Activated T-cell treated with anti-CD3 and anti-CD28 coated beads, Interleukin-2, amount 50 U/mL, for 1 hour (primary cell): ENCODE measurements at places on chromosomes 7 and 10.

GRCh38 chr7:46315891-46316290, 394.8 kb upstream of the IGFBP3 start:
- no peak for DNase-seq

- DNase-seq, result peak; percentile 29
Measured at GRCh38 chr10:71770789-71771188, 2.5 kb downstream of the VSIR start.

- no peak for DNase-seq
Measured at GRCh38 chr10:28680358-28680752, 3.0 kb downstream of the BAMBI start.

- DNase-seq, result no peak
Measured at GRCh38 chr10:99631496-99631895, 11.3 kb upstream of the SLC25A28 start.

- DNase-seq, result no peak
Measured at GRCh38 chr10:59905731-59906416, 482 bp downstream of the CCDC6 start.

DNA sequence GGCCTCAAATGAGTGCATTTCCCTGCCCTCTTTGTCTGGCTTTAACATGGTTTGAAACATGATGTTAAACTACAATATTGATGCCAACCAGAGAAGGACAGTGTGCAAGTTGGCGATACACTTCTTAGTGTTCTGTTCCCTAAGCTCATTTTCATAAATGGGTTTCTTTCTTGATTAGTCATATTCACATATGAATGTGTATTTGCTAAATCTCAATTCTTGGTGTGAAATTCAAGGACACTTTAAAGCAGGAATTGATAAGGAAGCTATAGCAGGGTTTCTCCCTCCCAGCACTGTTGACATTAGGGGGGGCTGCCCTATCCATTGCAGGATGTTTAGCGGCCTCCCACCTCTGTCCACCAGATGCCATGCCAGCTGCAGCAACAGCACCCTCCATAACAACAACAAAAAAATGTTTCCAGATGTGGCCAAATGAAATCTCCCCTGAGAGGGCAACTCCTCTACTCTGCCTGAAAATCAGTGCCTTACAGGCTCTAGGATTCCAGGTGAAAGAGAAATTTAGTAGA, 13.1 kb downstream of the CCNY start:
- DNase-seq, result no peak

DNA sequence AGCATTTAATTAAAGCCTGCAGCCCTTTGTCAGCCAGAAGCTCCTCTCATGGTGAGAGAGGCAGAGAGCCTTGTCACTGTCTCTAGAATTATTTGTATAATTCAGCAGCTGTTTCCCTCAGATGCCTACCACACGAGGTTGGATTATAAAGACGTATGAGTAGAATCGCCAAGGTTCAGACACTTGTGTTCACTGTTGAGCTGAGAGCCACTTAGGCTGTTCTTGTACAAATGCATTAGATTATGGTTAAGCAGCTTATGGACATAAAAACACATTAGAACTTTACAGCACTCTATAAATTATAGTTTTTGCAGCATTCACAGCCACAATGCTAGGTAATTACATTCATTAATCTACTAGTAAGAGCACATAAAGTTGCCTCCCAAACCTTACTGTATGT, 282.6 kb downstream of the AUTS2 start:
- DNase-seq, result no peak

DNA sequence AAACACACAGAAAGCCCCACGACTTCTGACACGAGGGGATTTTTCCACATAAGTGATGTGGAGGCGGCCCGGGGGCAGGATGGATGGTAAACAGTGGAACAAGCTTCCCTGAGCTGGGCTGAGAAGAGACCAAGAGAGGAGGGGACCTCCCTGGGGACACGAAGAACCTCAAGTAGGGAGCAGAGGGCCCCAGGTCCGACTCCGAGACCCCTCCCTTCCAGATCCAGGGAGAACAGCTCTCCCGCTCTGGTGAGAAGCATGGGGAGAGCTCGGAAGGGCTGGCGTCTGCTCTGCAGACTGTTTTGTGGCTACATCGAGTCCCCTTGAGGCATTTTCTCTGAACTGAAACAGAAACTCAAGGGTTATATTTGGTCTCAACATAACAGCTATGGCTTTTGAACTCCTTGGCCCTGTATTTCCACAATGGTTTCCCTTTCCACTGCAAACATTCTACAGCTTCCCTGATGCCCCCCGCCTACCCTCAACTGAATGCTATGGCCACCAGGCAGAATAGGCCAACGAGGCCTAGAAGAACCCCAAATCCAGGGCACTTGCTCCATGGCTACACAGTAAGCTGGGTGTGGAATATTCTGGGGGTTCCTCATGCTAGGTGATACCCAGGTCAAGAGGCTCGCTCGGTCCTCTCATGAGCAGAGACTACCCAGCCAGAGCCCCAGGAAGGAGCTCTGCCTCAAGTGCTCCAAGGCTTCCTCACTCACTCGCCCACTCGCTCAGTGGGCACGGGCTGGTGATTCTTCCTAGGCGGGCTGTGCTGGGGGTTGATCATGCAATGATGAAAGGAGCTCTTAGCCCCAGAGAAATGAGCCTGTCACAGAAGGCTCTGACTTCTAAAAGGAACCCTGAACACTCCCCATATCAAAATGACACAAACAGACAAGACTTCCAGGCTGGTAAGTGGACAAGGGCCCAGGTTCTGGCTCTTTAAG, 47.5 kb downstream of the FAM53B start:
- no peak for DNase-seq

GRCh38 chr10:22544325-22545068, 169.9 kb downstream of the PIP4K2A start:
- no peak for DNase-seq

GRCh38 chr7:105638334-105638733, 57.0 kb upstream of the EFCAB10 start:
- no peak for DNase-seq

GRCh38 chr10:73759512-73760115, 15.4 kb downstream of the SEC24C start:
- peak; percentile 63 for DNase-seq

DNA sequence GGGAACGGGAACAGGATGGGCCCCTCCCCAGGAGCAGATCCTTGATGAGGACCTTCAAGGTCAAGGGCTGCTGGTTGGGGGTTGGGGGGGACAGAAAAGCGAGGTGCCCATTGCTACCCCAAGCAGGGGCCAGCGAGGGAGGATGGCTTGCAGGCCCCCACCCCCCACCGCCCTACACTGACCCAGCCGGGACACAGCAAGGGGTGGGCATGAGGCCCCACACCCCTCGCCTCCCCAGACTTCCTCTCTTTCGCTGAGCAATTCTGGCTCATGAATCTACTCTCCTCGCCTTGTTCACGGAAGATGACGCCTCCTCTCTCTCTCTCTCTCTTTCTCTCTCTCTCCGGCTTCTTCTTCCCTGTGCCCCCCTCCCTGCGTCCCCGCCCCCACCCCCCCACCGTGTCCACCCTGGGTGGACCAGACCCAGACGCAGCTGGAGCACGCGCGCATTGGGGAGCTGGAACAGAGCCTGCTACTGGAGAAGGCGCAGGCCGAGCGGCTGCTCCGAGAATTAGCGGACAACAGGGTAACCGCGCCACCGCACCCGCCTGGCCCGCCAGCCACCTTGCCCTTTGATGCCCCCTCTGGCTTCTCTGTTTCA, 81.1 kb upstream of the GTF2IRD1 start:
- no peak for DNase-seq

- no peak for DNase-seq
Measured at GRCh38 chr7:20301311-20301939, 29.3 kb upstream of the ITGB8 start.

DNA sequence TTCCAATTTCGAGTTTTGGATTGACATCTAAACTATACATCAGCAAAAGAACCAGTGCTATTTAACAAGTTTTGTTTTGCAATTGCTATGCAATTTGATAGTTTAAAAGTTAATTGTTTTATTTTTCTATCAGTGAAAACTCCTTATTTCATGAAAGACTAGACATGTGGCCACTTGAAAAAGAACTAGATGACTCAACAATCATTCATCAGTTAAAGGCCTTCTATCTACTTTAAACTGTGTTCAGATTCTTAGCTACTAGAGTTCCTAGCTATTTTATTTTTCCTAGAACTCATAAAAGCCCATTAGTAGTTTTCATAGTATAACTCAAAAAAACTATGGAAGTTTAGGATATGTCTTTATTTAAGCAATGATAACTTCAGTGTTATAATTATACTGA, 104.6 kb upstream of the LSM8 start:
- no peak for DNase-seq

- no peak for DNase-seq
Measured at GRCh38 chr7:135147341-135147898, 452 bp upstream of the TMEM140 start.

- DNase-seq, result no peak
Measured at GRCh38 chr10:22670788-22671187, 43.6 kb downstream of the PIP4K2A start.

GRCh38 chr10:75226095-75226494, 9.7 kb downstream of the COMTD1 start:
- DNase-seq, result no peak

DNA sequence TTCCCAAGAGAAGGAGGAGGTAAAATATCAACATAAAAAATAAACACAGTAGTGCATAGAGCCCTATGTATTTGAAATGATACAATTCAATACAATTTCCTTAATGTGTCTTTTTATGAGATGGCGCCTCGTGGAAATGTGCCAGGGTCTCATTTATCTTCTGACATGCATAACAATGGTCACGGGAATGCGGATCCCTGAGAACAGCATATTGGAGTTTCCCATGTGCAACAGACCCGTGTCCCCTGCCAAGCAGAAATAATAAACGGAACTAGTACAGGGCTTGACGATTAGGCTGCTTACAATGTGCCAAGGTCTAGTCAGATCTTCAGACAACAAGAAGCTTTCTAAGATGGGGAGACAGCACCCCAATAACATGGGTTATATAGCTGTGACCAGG, 217.9 kb downstream of the ARHGAP21 start:
- no peak for DNase-seq

DNA sequence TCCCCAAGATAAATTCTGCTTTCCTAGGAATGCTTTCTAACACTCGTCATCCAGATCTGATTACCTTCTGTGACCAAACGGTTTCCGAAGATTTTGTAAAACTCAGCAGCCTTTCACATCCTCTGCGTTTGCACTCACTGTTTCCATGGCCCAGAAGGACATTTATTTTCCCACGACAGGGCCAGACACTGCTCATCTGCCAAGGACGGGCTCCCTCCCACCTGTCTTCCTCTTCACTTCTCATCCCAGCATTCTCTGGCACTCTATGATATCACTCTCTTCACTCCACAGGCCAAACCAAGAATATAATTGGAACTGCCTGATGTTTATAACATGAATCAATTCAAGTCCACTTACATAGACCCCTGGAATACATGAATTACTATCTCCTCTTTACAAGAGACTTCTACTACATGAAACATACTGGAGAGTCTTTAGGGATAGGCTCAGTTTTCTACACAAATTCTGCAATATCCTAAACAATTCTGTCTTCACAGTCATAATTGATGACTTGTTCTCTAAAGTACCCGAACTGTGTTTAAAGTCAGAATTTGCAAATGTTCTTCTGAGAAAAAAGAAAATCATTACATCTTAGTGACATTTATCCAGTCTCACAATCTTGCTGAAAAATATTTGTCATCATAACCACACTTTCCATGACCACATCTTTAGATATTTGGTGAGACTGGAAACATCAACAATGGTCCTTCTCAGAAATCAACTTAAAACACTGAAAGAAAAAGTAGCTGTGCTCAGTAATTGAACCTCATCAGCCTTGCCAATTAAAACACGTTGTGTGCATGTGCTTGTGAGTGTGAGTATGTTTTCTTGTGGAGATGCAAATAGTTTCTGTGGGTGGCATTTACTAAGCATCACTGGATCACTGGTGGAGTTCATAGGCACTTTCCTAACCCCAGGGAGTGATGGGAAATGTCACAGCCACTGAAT, 79.5 kb upstream of the PRSS58 start:
- no peak for DNase-seq

- no peak for DNase-seq
Measured at GRCh38 chr7:131249003-131249402, 78.7 kb upstream of the MKLN1 start.

DNA sequence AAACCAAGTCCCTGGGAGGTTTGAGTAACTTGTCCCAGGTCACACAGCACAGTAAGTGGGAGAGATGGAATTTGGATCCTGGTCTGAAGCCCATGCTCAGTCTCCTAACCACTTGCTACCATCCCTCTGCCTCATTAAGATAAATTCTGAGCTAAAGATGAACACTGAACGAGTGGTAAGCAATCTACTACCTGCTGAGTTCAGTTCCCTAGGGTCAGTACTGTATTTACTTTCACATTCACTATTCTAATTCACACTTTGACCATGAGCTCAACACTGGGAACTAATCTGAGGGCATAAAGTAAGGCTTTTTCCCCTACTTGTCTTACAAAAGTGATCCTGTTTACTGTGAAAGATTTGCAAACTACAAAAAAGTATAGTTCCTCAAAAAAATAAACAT, 2.4 kb downstream of the UROS start:
- DNase-seq, result no peak

GRCh38 chr7:93117852-93118530, at the start of gene SAMD9:
Gene SAMD9, minus strand, starts transcription at chr7:93117979. Its CDS starts 11,882 bp downstream, at chr7:93106097.
- DNase-seq, result no peak

GRCh38 chr7:127409629-127410028, 17.1 kb upstream of the ZNF800 start:
- DNase-seq, result no peak

GRCh38 chr7:51134013-51134441, 182.6 kb downstream of the COBL start:
- no peak for DNase-seq

DNA sequence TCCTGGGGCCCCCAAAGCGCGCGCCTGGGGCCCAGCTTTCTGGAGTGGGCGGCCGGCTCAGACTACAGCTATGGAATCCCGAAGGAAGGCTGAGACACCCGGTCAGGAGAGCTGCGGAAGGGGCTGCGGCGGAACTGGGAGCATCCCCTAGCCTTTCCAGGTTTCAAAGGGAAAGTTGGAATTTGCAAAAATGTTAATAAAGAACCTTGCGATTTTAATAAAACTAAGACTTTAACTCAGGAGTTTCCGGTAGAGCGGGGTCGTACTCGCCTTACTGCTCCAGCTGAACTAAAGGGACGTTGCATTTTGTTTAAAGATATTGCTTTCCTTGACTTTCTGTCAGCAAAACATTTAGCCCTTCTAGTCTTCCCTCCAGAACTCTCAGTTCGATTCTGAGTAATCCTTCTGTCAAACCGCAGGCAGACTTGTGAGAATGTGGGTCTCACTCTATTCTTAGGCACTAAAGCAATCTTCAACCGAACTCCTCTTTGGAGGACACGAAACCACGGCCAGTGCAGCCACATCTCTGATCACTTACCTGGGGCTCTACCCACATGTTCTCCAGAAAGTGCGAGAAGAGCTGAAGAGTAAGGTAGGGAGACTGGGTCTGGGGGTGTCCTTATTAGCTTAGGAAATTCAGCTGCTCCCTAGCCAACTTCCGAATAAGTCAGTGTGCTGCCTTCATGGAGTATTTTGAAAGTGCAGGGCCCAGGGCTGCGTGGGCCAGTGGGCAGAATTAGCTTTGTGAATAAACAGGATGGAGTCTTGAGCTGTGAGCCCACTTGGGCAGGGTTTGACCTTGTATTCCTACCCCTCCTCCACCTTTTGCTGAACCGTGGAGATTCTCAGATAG, 1.9 kb downstream of the CYP26A1 start:
- no peak for DNase-seq

GRCh38 chr7:114922652-114923402, 933 bp downstream of the MDFIC start:
- DNase-seq, result peak; percentile 66
